ENCODE measurements at places on chromosomes 7 and 10.

DNA sequence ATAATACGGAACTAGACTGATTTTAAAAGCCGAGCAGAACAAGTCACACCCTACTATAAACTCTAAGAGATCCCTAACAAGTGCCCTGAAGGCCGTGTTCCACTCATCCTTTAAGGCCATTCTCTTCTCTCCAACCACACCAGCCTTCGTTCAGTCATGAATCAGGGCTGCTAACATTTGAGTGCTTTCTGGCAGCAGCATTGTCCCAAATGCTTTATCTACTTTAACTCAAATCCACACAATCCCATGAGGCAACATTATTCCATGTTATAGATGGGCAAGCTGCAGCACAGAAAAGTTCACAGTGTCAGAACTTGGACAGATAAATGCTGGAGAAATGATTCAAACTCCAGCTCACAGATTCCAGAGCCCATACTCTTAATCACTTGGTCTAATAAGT is 73.5 kb downstream of the MALSU1 start:
- no peak for DNase-seq

DNA sequence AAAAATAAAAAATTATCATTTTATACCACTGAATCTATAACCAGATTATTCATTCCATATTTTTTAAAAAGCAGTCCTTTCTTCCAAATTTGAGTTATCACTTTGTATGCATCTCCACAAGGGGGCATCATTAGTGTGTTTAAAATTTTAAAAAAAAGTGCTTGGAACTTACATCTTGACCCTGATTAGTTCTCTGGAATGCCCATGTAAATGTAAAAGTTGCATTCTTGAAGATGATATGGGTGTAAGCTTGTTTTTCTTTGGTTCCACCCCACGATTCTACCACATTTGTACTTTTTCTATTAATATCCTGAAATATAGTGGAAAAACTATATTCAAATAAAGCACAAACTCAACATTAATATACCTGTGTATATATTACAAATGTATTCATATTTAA is 144.9 kb downstream of the ELAPOR2 start:
- DNase-seq = no peak

GRCh38 chr7:3106361-3106826 is 62.7 kb upstream of the CARD11 start:
- DNase-seq = no peak

GRCh38 chr7:28176174-28176573 is 4.4 kb downstream of the JAZF1 start:
- no peak for DNase-seq

GRCh38 chr10:60597513-60597912 is 180.8 kb upstream of the CDK1 start:
- DNase-seq = no peak
